Activated CD4-positive, alpha-beta T cell treated with anti-CD3 and anti-CD28 coated beads, Interleukin-2, amount 10 ng/mL, durations not matched to agents 7 days and 5 days (primary cell): ENCODE measurements at places on chromosomes 11 and 22. TPM values are rescaled to one million over a fixed set of nuclear protein-coding genes. Genes with fewer than 3 reads are reported as not detected.

DNA sequence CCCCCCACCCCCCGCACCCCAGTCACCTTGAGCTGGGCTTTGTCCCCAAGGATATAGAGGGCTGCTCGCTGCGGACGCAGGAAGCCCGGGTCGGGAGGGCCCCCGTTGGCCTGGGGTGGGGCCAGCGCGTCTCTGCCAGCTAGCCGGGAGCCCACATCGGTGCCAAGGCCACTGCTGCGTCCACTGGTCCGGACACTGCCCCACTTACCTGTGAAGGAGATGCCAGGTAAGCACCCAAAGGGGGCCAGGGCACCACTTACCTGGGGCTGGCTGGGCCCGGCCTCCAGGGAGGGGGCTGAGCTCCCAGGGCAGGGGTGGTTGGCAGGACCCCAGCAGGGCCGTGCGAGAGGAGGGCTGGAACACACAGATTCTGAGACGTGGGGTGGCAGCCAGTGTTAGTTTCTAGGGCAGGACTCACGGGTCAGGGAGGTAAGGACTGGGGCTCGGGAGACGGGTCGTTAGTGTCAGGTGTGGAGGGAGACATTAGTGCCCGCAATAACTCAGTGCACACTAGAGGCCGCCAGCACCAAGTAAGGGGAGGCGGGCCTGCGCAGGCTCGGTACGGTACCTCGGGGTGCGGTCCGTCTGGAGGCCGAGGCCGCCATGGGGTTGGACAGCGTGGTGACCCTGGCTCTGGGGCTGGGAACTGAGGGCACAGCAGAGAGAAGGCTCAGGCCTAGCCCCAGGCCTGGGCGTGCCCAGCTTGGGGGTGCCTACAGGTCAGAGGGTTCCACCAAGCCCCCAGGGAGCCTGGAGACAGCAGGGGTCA, 18.2 kb downstream of the SBF1 start:
- no peak for DNase-seq

The RASGRP2 gene
- total RNA-seq: 300 TPM

DNA sequence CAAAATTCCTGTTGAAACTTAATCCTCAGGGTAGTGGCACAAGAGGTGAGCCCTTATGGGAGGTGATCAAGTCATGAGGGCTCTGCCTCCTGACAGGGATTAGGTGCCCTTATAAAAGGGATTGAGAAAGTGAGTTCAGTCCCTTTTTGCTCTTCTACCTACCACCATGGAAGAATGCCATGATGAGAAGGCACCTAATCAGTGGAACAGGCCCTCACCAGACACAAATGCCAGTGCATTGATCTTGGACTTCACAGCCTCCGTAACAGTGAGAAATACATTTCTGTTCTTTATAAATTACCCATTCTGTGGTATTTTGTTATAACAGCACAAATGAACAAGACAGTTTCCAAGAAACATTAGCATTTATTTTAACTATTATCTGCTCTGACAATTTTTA, 81.0 kb upstream of the MTMR2 start:
- no peak for DNase-seq

GRCh38 chr11:77073328-77074001, 6.7 kb downstream of the CAPN5 start:
- DNase-seq: no peak

The UFD1 gene
- total RNA-seq: 93.1 TPM

DNA sequence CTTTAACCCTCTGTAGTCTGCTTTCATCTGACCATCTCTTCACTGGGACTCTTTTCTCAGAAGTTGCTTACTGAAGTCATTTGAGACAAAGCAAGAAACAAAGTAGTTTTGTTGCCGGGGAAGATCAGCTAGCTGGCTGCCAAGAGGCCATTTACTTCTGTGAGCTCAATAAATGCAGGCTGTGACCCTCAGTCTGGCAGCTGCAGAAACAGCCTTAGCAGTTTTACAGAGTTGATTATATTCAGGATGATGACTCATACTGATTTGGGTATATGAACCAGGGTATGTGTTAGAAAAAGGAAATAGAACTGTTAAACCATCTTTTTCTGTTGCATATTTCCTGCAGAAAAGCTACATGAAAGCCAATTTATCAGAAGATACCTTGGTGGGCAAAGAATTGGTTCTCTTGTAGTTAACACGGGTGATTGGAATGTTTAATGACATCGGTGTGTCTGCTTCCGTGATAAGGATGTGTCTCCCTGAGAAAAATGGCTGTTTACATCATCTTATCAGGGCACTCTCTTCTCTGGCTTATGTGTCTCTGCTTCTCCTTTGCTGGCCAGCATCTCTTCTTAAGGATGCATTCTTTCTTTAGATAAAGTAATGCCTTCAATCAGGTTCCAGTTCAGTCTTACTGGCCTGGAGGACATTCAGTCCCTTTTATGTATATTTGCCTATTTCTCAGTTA, 18.5 kb downstream of the FIBIN start:
- no peak for DNase-seq

GRCh38 chr11:35419184-35419829, at the start of gene SLC1A2:
TSS of gene SLC1A2 (minus strand) at chr11:35419558. CDS start at chr11:35418966, 592 bp downstream.
- DNase-seq: no peak
